ENCODE measurements at places on chromosomes 2 and 18. TPM values are rescaled to one million over a fixed set of nuclear protein-coding genes. Genes with fewer than 3 reads are reported as not detected.

DNA sequence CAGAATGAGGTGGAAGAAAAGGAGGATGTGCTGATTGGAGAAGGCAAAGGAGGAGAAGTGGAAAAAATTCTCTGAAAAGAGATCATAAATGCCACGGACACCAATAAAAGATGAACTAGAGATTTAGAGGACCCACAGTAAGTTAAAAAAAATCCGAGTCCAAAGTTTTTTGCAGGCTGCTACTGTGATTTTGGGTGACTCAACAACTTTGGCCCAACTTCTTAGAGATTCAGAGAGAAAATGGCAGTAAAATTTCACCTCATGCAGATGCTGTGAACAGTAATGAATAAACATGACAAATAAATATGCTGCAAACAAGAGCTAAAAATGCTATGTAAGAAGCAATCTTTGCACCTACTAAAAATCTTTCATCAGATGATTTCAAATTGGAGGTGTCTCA, 176.9 kb upstream of the SESTD1 start:
- no peak for DNase-seq

DNA sequence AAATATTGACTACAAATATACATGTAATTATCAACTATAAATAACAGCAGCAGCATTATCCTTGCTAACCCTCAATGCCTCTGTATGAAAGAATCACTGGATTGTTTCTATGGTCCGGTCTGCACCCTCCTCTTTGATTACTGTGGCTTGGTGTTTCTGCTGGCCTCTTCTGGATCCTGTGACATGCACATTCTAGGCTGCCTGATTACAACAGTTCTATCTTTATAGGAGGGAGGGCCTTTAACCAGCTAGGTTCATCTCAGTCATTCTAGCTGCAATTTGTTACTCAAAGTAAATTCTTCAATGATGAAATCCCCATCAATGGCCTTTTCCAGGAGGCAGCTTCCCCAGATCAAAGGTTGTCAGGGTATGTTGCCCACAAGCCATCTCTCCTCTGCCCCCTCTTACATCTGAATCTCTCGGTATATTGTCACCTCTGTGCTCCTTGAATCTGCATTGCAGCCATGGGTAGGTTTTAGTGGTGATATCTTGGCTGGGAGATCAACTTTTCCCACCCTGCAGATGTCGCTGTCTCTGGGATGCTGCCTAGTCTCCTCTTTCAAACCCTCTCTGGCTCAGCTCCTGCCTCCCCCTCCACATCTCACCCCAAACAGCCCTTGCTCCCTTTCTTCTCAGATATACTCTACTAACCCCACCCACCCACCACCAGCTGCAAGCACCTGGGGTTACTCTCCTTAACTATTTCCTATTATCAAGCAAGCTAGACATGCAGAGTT, 106.2 kb upstream of the BZW1 start:
- no peak for DNase-seq

The ACMSD gene
- total RNA-seq = not detected

DNA sequence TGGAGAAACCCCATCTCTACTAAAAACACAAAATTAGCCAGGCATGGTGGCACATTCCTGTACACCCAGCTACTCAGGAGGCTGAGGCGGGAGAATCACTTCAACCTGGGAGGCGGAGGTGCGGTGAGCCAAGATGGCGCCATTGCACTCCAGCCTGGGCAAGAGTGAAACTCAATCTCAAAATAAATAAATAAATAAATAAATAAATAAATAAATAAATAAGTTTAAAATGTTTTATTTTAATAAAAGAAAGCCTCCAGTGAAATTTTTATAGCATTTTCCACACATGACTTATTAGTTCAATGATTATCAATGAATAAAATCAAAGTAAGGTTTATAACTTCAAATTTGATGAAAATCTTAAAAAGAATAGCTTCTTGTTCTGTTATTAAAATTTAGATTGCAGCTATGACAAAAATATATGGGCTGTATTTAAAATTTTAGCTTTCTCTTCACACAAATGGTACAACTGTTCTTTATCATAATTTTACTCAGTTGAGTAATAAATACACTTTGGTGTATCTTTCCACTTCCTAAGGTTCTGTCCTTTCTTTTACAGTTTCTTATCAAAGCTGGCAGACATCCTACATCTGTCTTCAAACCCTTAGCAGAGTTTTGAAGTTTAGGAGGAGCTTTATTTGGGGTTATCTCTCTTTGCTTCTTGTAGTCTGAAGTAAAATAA, 78.4 kb upstream of the ZSWIM2 start:
- no peak for DNase-seq

DNA sequence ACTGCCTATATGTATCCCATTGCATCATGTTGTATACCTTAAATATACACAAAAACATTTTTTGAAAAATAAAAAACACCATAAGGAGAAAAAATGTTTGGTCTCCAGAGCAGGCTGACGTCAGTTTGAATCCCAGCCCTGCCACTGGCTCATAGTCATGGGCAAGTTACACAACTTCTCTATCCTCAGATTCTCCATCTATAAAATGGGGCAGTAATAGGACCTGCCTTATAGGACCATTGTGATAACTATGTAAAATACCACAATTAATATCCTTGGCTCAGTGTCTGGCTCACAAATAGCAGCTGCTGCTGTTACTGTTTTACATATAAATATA, 135.6 kb downstream of the SMAD7 start:
- DNase-seq = no peak
